ENCODE measurements at places on chromosomes 3 and 15.

- DNase-seq, result no peak
These were observed 53.8 kb downstream of the RBMS3 start for GRCh38 chr3:29334706-29335105.

- DNase-seq, result no peak
These were observed 132.2 kb downstream of the GREM1 start for GRCh38 chr15:32849769-32850668.

DNA sequence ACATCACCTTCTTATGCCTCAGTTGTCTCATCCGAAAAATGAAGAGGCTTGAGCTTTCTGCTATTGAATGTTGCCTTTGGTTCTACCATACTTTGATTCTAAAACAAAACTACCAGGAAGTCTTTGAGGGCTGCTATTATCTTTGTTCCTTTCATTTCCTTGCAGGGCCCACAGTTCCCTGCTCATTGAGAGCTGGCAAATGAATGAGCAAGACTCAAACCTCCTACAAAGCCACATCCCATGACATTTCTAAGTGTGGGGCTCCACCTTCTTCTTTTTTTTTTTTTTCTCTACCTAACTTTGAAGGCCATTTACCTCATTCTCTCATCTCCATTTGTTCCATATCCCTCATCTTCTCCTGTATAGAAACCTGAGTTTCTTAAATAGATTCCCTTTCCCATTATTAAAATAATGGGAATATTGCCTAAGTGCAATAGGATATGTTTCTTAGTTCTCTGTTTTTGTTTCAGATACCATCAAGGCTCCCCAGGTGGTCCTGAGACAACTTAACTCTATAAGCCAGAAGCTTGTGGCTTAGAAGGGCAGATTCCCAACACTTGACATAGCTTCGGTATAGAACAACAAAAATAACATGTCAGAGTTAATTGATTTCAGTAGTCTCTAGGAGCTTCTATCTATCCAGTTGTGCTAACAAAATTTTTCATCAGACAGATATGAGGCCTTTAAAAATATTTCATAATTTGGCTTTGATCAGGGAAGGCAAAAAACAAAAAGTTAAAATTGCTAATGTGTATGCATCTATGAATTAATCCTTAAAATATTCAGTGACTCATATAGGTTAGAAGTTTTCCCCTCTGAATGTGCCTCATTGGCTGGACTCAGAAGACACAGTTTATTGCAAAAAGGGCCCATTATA lies 951.6 kb downstream of the TUSC7 start:
- no peak for DNase-seq

DNA sequence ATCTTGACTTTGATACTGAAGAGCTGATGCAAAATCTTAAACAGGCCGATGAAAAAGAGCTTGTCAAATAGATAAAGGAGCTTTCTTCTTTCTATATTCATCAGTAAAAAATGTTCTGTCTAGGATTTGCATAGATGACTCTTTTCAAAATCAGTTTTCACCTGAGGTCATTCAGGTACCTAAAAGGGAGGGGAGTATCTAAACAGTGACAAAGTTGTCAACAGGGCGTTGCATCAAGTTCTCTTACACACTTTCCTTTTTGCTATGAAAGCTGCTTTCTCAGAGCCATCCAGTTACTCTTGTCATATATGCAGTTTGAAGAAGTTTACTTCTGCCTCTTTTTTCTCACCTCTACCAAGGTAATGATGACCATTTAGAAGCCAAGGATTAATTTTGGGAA lies 60.0 kb downstream of the AKAP13 start:
- DNase-seq, result no peak

DNA sequence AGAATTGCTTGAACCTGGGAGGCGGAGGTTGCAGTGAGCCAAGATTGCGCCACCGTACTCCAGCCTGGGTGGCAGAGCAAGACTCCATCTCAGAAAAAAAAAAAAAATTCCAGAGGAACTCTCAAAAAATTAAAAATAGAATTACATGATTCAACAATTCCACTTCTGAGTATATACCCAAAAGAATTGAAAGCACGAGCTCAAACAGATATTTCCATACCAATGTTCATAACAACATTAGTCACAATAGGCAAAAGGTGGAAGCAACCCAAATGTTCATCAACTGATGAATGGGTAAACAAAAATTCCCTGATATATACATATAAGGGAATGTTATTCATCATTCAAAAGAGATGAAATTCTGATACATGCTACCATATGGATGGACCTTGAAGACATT lies 16.9 kb upstream of the MORF4L1 start:
- DNase-seq, result no peak

DNA sequence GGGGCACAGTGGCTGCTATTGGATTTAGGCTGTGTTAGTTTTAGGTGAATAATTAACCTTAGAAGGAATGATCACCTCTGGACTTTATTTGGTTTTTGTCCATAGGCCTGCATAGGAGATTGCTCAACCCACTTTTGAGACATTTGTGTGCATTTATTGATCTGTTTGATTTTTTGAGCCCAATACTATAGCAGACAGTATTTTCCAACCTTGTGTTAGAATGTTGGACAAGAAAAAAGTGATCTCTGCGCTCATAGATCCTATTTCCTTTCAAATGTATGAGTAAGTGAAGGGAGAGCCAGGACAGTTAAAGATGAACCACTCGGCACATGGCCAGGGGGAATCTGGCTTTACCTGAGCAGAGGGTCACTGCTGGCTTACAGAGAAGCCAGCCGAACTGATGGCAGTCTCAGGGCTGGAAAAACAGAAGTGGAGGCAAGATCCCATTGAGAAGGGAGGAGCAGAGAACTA lies 8.8 kb upstream of the TOPBP1 start:
- DNase-seq, result no peak

DNA sequence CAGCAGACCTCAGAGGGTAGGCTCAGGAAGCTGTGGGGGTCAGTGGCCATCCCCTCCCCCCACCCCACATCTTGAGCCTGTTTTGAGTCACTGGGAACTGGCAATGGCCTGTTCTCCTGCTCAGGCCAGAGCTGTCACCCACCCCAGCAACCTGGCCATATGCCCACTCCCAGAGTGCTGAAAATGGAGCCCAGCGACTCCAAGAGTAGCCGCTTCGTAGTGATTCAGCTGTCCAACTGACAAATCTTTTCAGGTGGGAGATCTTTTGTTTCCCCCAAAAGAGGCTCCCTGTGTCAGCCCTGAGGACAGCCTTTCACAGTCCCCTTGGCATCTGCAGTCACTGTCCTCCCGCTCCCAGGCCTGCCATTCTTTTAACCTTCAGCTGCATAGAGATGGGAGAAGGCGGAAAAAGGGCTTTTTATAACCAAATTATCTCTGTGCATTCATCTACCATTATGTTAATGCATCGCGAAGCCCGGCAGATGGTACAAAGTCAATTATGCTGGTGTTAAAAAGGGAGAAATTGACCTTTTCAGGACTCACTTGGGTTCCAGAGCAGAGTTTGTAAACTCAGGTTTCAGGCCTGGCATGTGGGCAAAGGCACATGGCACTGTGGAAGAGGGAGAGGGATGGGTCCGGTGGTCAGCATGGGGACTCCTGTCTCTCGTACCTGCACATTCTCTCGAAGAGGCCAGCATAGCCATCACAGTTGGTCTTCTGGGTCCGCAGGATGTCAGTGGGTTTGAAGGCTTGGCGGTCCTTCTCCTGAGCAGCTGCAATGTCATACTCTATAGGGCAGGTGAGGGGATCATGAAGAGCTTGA lies 32.1 kb downstream of the KY start:
- no peak for DNase-seq

- no peak for DNase-seq
These were observed 151.6 kb upstream of the UBE2E2 start for GRCh38 chr3:23051240-23052140.

- DNase-seq, result peak; percentile 23
These were observed 172.5 kb upstream of the TLE3 start for GRCh38 chr15:70269991-70270751.

DNA sequence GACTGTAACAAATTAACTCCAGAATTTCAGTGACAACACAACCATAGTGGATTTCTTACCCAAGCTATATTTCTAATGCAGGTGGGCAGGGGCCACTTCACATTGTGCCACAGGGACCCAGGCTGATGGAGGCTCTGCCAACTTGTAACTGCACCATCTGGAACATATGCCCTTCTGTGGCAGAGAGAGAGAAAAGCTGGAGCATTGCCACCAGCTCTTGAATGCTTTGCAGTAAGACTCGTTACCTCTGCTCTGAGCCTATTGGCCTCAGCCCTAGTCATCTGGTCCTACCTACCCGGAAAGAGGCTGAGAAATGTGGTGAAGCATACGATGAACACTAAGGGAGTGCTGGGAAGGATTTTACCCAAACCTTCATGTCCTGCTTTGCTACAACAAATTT lies 587.1 kb downstream of the ZNF385D start:
- peak; percentile 39 for DNase-seq

- peak; percentile 94 for DNase-seq
These were observed 6.4 kb downstream of the THPO start for GRCh38 chr3:184371570-184372018.

GRCh38 chr15:85463276-85463892 lies 83.0 kb downstream of the AKAP13 start:
- no peak for DNase-seq

GRCh38 chr3:142944342-142944741 lies 19.1 kb downstream of the PAQR9 start:
- no peak for DNase-seq

- DNase-seq, result peak; percentile 11
These were observed 17.0 kb downstream of the THAP10 start for GRCh38 chr15:70875001-70875782.

- no peak for DNase-seq
These were observed 52.0 kb downstream of the CEMIP start for GRCh38 chr15:80831192-80831591.

DNA sequence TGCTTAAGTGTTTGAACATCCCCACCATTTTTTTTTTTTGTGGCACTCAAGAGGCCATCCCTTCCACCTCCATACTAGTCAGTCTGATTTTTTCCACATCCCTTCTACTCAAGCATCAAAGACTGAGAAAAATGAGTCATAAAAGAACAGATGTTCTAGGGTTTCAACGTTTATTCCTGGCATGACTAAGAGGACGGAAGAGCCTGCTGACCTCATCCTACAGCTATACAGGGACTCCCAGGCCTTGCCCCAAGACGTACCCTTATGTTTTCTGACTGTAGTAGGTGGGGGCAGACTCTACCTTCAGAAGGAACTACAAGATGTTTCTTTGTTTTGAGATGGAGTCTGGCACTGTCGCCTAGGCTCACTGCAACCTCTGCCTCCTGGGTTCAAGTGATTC lies 3.3 kb upstream of the ITPKA start:
- no peak for DNase-seq

- no peak for DNase-seq
These were observed 25.1 kb upstream of the CSTA start for GRCh38 chr3:122299872-122300460.

GRCh38 chr15:84944311-84944710 lies 37.3 kb upstream of the PDE8A start:
- DNase-seq, result no peak

- no peak for DNase-seq
These were observed 21.2 kb downstream of the RAD18 start for GRCh38 chr3:8942115-8942514.

GRCh38 chr15:64694816-64695215 lies 80.6 kb downstream of the RBPMS2 start:
- DNase-seq, result no peak

DNA sequence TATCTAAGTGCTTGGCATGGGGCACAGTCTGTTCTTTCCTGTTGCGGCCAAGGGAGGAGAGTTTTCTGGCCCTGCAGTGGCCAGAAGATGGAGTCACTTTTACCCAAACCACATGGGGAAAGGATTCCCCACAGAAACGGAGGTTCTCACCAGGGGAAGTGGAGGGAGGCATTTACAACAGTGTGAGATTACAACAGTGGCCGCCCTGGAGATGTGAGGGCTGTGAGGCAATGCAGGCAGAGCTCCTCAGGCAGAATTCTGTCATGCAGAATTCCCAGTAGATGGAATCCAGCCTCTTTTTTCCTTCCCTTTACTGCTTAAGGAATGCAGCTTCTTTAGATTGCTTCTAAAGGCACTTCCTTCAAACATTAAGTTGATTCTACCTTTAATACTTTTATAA lies 83.1 kb downstream of the CACNA1D start:
- DNase-seq, result no peak

DNA sequence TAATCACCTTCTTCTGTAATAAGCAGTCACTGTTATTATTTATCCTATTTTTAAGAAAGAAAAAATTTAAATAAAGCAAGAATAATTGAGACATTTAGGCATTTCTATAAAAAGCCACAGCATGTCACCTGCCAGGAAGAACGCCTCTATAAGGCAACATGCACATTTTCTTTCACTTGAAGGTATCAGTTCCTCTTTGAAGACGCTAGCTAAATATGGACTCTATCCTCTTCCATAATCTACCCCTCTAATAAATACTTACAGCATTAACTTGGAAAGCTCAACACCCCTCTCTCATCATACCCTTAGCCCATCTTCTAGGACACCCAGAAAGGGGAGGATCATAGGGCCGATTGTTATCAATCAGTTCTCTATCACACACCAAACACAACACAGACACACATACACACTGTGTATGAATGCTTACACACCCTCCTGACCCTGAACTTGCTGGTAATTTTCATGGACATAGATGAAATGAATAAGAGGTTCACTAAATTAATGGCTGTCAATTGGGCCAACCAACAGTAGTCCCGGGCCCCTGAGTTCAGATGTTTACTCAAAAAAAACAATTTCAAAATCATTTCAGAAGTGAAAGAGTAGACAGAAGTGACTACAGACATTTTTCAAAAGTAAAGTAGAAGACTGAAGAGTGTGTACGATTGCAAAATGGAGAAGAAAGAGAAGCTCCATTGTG lies 102.5 kb downstream of the ZMAT3 start:
- no peak for DNase-seq

DNA sequence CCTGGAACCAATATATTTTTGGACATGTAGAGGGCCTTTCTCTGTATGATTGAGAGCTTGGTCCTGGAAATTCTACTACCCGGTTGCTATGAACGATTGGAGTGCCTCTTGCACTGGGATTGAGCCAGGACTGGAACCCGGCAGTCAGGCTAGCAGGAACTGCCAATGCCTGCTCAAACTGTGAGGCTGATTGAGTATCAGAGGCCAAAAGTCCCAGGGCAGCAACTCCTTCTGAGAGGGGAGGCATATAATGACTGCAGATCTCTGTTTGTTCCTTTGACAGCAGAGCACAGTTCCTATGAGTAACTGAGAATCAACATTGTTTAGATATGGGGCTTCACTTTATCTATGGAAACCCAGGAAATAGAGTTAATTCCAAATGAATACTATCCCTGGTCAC lies 12.9 kb downstream of the IQCH start:
- DNase-seq, result no peak

DNA sequence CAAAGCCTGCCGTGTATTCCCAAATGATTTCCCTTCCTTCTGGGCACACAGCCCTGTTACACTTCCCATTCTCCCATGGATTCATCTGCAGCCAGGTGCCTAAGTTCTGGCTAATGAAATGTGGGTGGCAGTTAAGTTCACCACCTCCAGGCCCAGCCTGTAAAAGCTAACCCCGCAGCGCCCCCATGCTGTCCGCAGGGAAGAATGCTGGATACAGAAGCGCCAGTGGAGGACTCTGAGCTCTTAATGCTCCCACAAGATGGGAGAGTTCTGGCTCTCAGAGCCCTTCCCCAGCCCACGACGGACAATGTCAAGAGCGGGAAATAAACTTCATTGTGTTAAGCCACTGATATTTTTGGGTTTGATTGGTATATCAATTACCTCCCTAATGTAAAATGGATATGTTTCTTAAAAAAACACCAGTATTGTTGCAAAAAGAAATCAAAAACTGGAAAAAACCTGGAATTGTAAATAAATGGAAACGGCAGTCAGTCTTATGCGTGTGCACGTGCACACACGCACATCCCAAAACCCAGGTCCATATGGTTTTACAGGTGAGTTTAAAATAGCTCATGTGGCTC lies 37.7 kb upstream of the FGD5 start:
- no peak for DNase-seq
